ENCODE measurements at places on chromosomes 2 and 18.
A peak's percentile ranks its signal among the peaks of the same experiment; 100 is the strongest.

- DNase-seq = no peak
These were observed 9.1 kb downstream of the LCLAT1 start for GRCh38 chr2:30456106-30456505.

- peak; percentile 47 for DNase-seq
These were observed 2.1 kb downstream of the TMEM247 start for GRCh38 chr2:46481198-46482193.

GRCh38 chr18:67919316-67919715 is 402.8 kb upstream of the DSEL start:
- no peak for DNase-seq

DNA sequence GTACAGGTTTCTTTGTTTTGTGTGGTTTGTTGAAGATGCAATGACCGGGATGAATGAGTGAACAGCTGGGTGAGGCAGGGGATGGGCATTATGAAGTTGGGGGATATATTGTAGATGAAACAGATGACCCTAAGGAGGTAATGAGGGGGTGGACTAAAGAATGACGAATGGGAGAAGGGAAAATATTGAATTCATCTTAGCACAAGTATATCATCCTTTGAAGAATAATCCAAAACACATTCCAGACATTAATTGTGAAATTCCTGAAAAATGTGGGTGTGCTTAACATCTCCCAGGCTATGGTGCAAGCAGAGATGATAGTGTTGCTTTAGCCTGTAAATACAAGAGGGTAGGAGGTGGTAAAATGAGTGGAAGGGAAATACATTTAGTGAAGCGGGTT is 5.8 kb downstream of the CRIM1 start:
- no peak for DNase-seq

- DNase-seq = no peak
These were observed 210.5 kb downstream of the HDAC4 start for GRCh38 chr2:239190361-239190760.

- DNase-seq = no peak
These were observed 11.2 kb downstream of the RELCH start for GRCh38 chr18:62198259-62198658.

DNA sequence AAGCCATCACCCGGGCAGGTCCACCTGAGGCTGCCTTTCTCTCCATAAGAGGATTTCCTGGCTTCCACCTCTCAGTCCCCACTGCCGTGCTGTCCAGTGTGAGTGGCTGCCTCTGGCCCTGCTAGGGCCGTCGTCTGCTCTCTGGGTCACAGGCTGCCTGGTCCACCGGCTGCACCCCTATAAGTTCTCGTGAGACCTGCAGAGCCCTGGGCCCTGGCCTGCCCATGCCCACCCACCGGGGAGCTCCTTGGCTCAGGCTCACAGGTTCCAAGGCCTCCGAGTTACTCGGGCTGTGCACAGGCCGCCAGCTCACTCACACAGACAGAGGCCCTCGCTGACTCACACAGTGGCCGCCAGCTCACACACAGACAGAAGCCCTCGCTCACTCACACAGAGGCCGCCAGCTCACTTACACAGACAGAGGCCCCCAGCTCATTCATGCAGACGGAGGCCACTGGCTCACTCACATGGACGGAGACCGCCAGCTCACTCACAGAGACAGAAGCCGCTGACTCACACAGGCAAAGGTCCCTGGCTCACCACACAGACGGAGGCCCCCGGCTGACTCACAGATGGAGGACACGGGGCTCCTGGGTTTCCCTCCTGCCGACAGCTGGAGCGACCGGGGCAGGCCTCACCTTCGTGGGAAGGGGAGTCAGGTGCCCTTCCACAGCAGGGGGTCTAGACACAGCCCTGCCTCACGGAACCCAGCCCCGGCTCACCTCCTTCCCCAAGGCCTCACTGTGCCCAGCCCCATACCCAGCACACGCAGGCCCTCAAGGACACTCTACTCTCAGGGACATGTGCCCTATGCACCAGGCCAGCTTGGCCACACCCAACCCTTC is 334.1 kb upstream of the MYT1L start:
- DNase-seq = no peak

- DNase-seq = no peak
These were observed 483.0 kb upstream of the NRP2 start for GRCh38 chr2:205199165-205199850.

Measured in NCI-H2081 treated with DMSO at 0.1 percent for 48 hours (cell line).